Cardiac muscle cell (in vitro differentiated cells and primary cell): ENCODE measurements at places on chromosomes 3 and 15. TPM values are rescaled to one million over a fixed set of nuclear protein-coding genes. Genes with fewer than 3 reads are reported as not detected.

- H3K36me3 ChIP-seq: no peaks in the 10 kb centered on the region
- no peak overlapping the region for H3K27ac ChIP-seq
- peak; percentile 64 for DNase-seq
- H3K4me1 ChIP-seq: no peaks in the 10 kb centered on the region
- H3K4me3 ChIP-seq: no peak overlapping the region
Observed at GRCh38 chr3:49759226-49759625, 27.1 kb downstream of the IP6K1 start.

GRCh38 chr3:134384963-134385362, 10.7 kb upstream of the AMOTL2 start:
- H3K27ac ChIP-seq: no peak overlapping the region
- no peak overlapping the region for H3K4me3 ChIP-seq
- H3K27me3 ChIP-seq: no peaks in the 10 kb centered on the region
- DNase-seq: no peak

GRCh38 chr3:197155046-197155445, 125.4 kb upstream of the MELTF start:
- H3K36me3 ChIP-seq: no peaks in the 10 kb centered on the region
- no peak overlapping the region for H3K4me3 ChIP-seq
- DNase-seq: no peak
- H3K27ac ChIP-seq: no peak overlapping the region

- no peak for DNase-seq
- H3K36me3 ChIP-seq: no peaks in the 10 kb centered on the region
- peaks cover 51% of the 10 kb centered on the region for H3K27me3 ChIP-seq
- H3K4me3 ChIP-seq: no peak overlapping the region
Observed at GRCh38 chr3:4281991-4282390, 21.2 kb upstream of the SETMAR start.

GRCh38 chr3:12833222-12834161, 7.9 kb downstream of the RPL32 start:
- H3K4me1 ChIP-seq: no peaks in the 10 kb centered on the region
- peaks cover 79% of the 10 kb centered on the region for H3K36me3 ChIP-seq
- no peaks in the 10 kb centered on the region for H3K27me3 ChIP-seq
- no peak overlapping the region for H3K4me3 ChIP-seq
- DNase-seq: no peak

The HRH1 gene
- not detected in 2 replicates for total RNA-seq

DNA sequence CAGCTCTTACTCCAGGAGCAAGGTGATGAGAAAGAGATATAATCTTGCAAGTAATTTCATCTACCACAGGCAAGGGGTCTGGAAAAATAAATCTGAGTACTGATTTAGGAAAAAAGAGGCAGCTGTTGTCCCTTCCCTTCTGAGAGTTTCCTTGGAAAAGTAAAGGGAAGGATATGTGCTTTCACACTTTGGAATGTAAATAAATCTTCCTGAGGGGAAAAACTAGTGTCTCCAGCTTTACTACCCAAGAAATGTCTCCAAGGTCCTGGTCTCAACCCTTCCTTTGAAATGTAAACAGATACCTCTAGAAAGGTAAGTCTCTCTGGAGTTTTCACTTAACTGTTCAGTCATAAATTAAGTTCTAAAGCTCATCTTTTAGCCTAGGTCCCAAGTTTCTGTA, 102.6 kb downstream of the DPH6 start:
- no peak for DNase-seq
- no peaks in the 10 kb centered on the region for H3K27me3 ChIP-seq
- H3K36me3 ChIP-seq: no peaks in the 10 kb centered on the region
- H3K27ac ChIP-seq: peak overlapping the region; percentile 32

The GP5 gene
- total RNA-seq: 0.83 and 0.95 TPM in 2 replicates

DNA sequence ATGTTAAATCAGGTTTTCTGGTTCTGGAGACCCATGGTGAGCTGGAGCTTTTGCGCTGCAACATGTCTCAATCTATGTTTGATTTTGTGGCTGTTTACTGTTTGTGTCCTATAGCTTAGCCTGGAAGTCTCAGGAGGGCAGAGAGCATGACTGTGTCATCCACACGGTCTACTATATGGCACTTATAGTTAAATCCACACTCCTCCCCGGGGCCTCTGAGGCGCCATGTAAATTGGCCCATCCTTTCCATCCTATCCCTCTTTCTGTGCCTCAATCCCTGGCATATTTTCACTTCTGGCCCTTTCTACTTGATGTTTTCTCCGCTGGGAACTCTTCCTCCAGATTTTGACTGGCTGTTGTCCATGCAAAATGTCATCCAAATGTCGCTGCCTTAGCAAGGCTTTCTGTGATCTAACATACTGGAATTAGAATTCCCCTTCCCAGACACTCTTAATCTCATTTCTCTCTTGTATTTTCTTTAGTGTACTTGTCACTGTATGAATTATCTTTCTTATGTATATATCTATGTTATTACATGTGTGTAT, 560.8 kb upstream of the RGMA start:
- peaks cover 5% of the 10 kb centered on the region for H3K27me3 ChIP-seq
- no peaks in the 10 kb centered on the region for H3K4me1 ChIP-seq
- DNase-seq: no peak
- no peaks in the 10 kb centered on the region for H3K36me3 ChIP-seq

GRCh38 chr3:114709102-114709501, 415.3 kb downstream of the TIGIT start:
- no peaks in the 10 kb centered on the region for H3K27me3 ChIP-seq
- H3K27ac ChIP-seq: no peak overlapping the region
- H3K36me3 ChIP-seq: no peaks in the 10 kb centered on the region
- peaks cover 9% of the 10 kb centered on the region for H3K4me1 ChIP-seq
- DNase-seq: peak; percentile 45

The IL17RD gene
- total RNA-seq: 23.1 and 110 TPM in 2 replicates

The QTRT2 gene
- 6.7 and 12.3 TPM in 2 replicates for total RNA-seq

DNA sequence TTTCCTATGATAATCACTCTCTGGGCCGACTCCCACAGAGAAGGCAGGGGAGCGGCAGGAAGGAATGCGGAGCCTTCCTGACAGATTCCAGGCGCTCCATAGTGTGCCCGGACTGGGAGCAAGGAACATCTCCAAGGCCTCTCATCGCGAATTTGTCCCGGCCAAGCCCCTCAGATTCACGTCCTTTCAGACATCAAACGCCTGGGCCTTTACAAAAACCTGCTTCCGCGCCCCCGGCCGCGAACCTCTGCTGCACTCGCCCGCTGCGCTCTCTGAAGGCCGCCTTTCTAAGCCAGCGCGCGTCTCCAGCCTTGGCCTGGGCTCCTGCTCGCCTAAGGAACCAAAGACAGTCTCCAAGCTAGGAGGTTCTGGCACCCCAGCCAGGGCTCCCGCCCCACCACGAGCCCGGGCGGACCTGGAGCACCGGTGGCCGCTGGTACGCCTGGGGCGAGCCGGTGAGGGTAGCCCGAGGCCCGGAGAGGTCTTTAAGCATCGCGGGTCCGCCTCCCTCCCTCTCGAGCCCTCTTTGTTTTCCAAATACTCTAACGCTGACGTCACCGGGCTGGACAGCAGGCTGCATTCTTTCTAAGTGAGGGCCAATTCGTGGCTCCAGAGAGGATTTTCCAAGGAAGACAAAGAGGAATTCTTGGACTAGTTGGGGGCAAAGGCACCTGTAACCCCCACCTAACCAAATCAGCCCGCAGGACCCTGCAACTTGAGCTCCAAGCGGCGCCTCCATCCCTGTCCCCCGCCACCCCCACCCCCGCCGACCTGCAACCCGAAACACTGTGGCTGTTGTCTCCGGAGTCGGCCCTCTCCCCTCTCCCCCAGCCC, 759 bp downstream of the AMOTL2 start:
- H3K27ac ChIP-seq: peak overlapping the region; percentile 99
- no peaks in the 10 kb centered on the region for H3K27me3 ChIP-seq
- H3K36me3 ChIP-seq: peaks cover 18% of the 10 kb centered on the region
- H3K4me3 ChIP-seq: peak overlapping the region; percentile 45
- H3K4me1 ChIP-seq: peaks cover 30% of the 10 kb centered on the region

DNA sequence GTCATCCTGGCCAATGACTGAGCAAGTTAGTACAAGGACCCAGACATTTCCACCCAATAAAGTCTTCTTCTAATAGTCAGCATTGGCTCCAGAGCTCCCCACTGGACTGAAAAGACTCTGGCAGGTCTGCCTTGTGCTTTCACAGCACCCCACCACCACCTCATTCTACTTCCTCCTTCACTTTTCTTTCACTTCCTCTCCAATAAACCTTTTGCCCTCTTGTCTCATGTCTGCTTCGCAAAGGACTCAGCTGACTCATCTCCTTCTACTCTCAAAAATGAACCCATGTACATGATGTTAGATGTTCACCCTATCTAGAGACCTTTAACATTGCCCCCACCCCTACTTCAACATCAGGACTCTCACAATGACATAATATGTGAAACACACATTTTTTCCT, 181.0 kb upstream of the PPP2R3A start:
- no peaks in the 10 kb centered on the region for H3K36me3 ChIP-seq
- no peak for DNase-seq

GRCh38 chr3:8836096-8836495, 66.7 kb upstream of the OXTR start:
- H3K36me3 ChIP-seq: no peaks in the 10 kb centered on the region
- no peaks in the 10 kb centered on the region for H3K27me3 ChIP-seq
- DNase-seq: no peak
- H3K4me3 ChIP-seq: no peak overlapping the region

- DNase-seq: no peak
- no peaks in the 10 kb centered on the region for H3K36me3 ChIP-seq
- peak overlapping the region; percentile 80 for H3K4me3 ChIP-seq
Observed at GRCh38 chr3:192915722-192916121, 1.9 kb downstream of the MB21D2 start.

DNA sequence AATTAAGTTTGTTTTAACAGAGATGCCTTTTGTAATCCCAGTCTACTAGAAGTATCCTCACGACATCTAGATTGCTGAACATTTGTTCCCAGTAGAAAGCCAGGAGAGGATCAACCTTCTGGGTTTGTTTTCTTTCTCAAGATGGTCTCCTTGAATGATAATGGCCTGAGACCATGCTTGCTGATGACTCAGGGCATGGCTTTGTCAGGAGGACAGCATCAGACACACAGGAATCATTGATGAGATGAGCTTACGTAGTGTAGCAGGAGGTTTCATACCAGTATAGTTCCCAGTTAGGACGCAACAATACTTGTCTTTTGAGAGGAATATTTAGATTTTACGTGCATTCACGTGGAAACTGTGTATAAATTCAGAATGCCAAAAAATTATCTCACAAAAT, 38.6 kb downstream of the ATP1B3 start:
- DNase-seq: no peak
- H3K4me1 ChIP-seq: no peaks in the 10 kb centered on the region
- no peaks in the 10 kb centered on the region for H3K27me3 ChIP-seq
- no peak overlapping the region for H3K4me3 ChIP-seq
- peaks cover 8% of the 10 kb centered on the region for H3K36me3 ChIP-seq

- no peaks in the 10 kb centered on the region for H3K27me3 ChIP-seq
- peak; percentile 37 for DNase-seq
- no peaks in the 10 kb centered on the region for H3K36me3 ChIP-seq
- H3K4me1 ChIP-seq: peaks cover 3% of the 10 kb centered on the region
- no peak overlapping the region for H3K4me3 ChIP-seq
Observed at GRCh38 chr15:57156210-57156884, 220.0 kb upstream of the CGNL1 start.

DNA sequence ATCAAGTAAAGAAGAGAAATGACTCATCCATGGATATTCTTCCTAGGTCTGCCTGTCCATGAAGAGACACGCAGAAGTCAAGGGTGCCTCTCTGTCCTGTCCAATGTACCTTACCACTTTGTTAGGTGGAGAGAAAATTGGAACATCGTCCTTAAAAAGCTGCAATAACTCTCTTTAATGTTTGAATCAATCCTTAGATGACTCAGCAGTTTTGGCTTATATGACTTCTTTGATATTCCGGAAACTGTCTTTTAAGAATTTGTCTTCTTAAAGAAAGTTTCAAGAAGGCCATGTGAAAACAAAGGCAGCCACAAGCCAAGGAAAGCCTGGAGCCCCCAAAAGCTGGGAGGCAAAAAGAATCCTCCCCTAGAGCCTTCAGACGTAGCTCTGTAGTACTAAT, 49.2 kb downstream of the MRPL3 start:
- no peak overlapping the region for H3K27ac ChIP-seq
- H3K4me1 ChIP-seq: peaks cover 9% of the 10 kb centered on the region
- no peaks in the 10 kb centered on the region for H3K27me3 ChIP-seq
- DNase-seq: peak; percentile 9

The PAQR5 gene
- total RNA-seq: 0.25 and 0.39 TPM in 2 replicates

The C3orf70 gene
- 0.42 and 1.1 TPM in 2 replicates for total RNA-seq

GRCh38 chr3:24490151-24490550, 4.5 kb downstream of the THRB start:
- H3K4me3 ChIP-seq: no peak overlapping the region
- peaks cover 61% of the 10 kb centered on the region for H3K27me3 ChIP-seq
- no peaks in the 10 kb centered on the region for H3K4me1 ChIP-seq
- no peaks in the 10 kb centered on the region for H3K36me3 ChIP-seq
- peak; percentile 31 for DNase-seq

GRCh38 chr15:35958021-35958420, 412.1 kb upstream of the DPH6 start:
- peak; percentile 17 for DNase-seq
- peaks cover 20% of the 10 kb centered on the region for H3K4me1 ChIP-seq
- no peak overlapping the region for H3K27ac ChIP-seq
- no peak overlapping the region for H3K4me3 ChIP-seq
- no peaks in the 10 kb centered on the region for H3K27me3 ChIP-seq

- H3K27ac ChIP-seq: no peak overlapping the region
- H3K4me3 ChIP-seq: no peak overlapping the region
- H3K36me3 ChIP-seq: no peaks in the 10 kb centered on the region
Observed at GRCh38 chr3:150020527-150020926, 49.8 kb upstream of the PFN2 start.

GRCh38 chr3:82240322-82240721, 478.9 kb upstream of the GBE1 start:
- peaks cover 5% of the 10 kb centered on the region for H3K4me1 ChIP-seq
- peaks cover 15% of the 10 kb centered on the region for H3K27me3 ChIP-seq
- no peak overlapping the region for H3K4me3 ChIP-seq
- H3K27ac ChIP-seq: no peak overlapping the region
- H3K36me3 ChIP-seq: no peaks in the 10 kb centered on the region

GRCh38 chr15:51652084-51652668, 29.1 kb upstream of the SCG3 start:
- H3K27me3 ChIP-seq: no peaks in the 10 kb centered on the region
- H3K4me1 ChIP-seq: no peaks in the 10 kb centered on the region
- H3K36me3 ChIP-seq: no peaks in the 10 kb centered on the region
- no peak for DNase-seq
- no peak overlapping the region for H3K4me3 ChIP-seq

DNA sequence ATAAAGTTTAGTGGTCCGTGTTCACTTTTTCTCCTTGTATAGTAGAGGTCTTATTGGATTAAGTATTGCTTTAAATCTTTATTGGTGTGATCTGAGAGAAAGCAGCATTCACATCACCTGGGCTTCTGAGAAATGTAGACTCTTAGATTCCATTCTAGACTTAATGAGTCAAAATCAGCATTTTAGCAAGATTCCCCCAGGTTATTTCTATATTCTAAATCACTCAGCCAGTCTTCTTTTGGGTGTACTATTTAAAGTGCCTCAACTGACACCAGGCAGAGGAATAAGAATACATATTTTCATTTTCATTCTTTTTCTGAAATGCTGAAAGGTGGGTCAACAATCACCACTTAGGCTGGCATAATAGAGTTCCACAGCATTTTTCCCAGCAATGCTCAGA, 481.7 kb downstream of the TUSC7 start:
- no peak overlapping the region for H3K4me3 ChIP-seq
- H3K36me3 ChIP-seq: no peaks in the 10 kb centered on the region
- no peaks in the 10 kb centered on the region for H3K27me3 ChIP-seq
- H3K4me1 ChIP-seq: no peaks in the 10 kb centered on the region
- H3K27ac ChIP-seq: no peak overlapping the region
- DNase-seq: no peak

The TLR9 gene
- total RNA-seq: 0.15 TPM in 1 of 2 replicates, not detected in the other
